Mesothelial cell of epicardium (in vitro differentiated cells): ENCODE measurements at places on chromosomes 2 and 18. TPM values are rescaled to one million over a fixed set of nuclear protein-coding genes. Genes with fewer than 3 reads are reported as not detected.

The ATP6V1C2 gene
- 0.09 to 0.27 TPM (median 0.27 TPM) in 3 replicates for total RNA-seq

The DNAJC27 gene
- total RNA-seq = 10.4 to 10.9 TPM (median 10.6 TPM) in 3 replicates

The ACMSD gene
- not detected in 3 replicates for total RNA-seq

The UPP2 gene
- not detected in 3 replicates for total RNA-seq

The IL1RL2 gene
- 0.40 TPM in 1 of 3 replicates, not detected in the others for total RNA-seq

The TUBA4B gene
- not detected in 3 replicates for total RNA-seq

The CACNB4 gene
- total RNA-seq = 3.3 to 4.1 TPM (median 3.5 TPM) in 3 replicates

The KCMF1 gene
- 62.2 to 63.9 TPM (median 63.5 TPM) in 3 replicates for total RNA-seq

The ATP6V1B1 gene
- 0.44 to 0.66 TPM in 2 of 3 replicates, not detected in the other for total RNA-seq

The AKAIN1 gene
- not detected in 3 replicates for total RNA-seq

DNA sequence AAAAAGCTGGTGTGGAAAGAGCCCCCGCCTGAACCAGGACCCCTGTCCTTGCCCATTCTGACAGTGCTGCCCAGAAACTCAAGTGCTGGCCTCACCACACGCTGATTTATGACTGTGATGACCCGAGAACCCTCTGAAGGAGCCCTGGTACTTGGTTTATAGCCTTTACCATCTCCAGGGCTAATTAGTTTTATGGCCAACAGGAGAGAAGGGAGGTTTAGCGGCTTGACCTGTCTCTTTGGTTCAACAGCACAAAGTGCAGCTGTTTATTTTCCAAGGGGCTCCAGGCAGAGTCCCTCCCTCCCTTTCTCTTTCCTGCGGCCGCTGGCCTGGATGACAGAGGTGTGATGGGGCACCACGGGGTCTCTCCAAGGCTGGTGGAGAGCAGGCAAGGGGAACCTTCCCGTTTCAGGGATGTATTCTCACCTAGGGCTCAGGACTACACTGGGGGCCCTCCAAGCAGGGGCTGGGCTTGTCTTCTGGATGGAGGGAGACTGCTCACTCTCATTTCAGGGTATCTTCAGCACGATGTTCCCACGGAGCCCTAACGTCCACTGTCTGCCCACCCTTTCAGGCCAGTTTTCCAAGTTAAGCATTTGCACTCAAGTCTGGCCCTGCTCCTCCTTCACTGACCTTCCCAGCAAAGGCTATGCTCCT lies 174.2 kb upstream of the GLI2 start:
- DNase-seq = no peak

GRCh38 chr2:226953206-226953605 lies 117.4 kb downstream of the RHBDD1 start:
- DNase-seq = no peak

DNA sequence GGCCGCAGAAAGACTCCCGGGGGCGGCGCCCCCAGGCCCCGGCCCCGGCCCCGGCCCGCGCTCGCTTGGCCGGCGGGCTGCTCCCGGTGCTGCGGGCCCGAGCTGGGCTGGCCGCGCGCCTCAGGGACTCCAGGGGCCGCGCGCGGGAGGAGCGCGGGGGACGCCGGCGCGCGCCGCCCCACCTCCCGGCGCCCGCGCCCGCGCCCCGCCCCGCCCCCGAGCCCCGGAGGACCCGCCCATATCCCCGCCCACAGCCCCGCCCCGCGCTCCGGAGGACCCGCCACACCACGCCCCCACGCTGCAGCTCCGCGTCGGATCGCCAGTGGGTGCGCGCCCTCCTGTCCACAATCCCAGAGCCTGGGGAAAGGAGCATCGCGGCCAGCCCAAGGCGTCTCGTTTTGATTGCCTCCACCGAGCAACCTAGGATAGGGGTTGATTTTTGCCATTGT lies at the start of gene PARD6G:
Gene PARD6G, minus strand, starts transcription at position 122 of the 449 bp plus-strand sequence. CDS start 166 bp downstream, outside the sequence.
- peak; percentile 88 for DNase-seq

- DNase-seq = peak; percentile 84
Observed at GRCh38 chr18:46946656-46947282, 29.4 kb downstream of the KATNAL2 start.

- no peak for DNase-seq
Observed at GRCh38 chr2:240877460-240878340, 9.1 kb downstream of the AGXT start.

GRCh38 chr2:241553512-241553830 lies 5.1 kb upstream of the BOK start:
- no peak for DNase-seq

GRCh38 chr2:66198873-66199272 lies 236.1 kb upstream of the MEIS1 start:
- no peak for DNase-seq

DNA sequence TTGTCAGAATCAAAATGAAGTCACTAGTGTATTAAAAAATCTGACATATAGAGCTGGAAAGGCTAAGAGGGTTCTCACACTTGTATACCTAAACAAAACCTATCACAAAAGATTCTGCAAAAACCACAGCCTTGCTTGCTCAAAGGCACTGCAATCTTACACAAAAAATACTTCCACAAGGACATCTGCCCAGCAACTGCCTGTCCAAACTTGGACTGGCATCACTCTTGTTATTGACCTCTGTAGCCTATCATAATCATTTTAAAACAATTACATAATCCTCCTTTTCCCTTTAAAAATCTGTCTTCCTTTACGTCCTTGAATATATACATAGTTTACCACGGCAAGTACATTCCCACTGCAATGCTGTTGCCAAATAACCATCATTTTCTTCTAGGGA lies 19.9 kb downstream of the CHMP3 start:
- no peak for DNase-seq

- no peak for DNase-seq
Observed at GRCh38 chr2:108270768-108271506, 17.8 kb upstream of the SULT1C2 start.
